Mucosa of descending colon (tissue), 3 donors: ENCODE measurements at places on chromosomes 4 and X. TPM values are rescaled to one million over a fixed set of nuclear protein-coding genes. Genes with fewer than 3 reads are reported as not detected.

The NEK1 gene
- 8.2 TPM for total RNA-seq

The RS1 gene
- total RNA-seq: not detected

The SHROOM2 gene
- 1.2 TPM for total RNA-seq

The SPP1 gene
- 1.4 TPM for total RNA-seq

The SMR3B gene
- not detected for total RNA-seq

The SOX3 gene
- total RNA-seq: not detected

The AREG gene
- 16.9 TPM for total RNA-seq

The ZMAT1 gene
- total RNA-seq: 3.6 TPM

The VEGFC gene
- 5.3 TPM for total RNA-seq

The ODAPH gene
- total RNA-seq: not detected

The PABPC4L gene
- not detected for total RNA-seq

The SHROOM3 gene
- 263 TPM for total RNA-seq

The MAGEB2 gene
- total RNA-seq: not detected

The GRID2 gene
- total RNA-seq: not detected

The NR3C2 gene
- total RNA-seq: 86.5 TPM

The GPRIN3 gene
- 6.0 TPM for total RNA-seq

The LDB2 gene
- total RNA-seq: 9.3 TPM

The TACC3 gene
- total RNA-seq: 12.0 TPM

The PPARGC1A gene
- total RNA-seq: 71.5 TPM

The KLHL4 gene
- total RNA-seq: 0.58 TPM

The PNCK gene
- 63.0 TPM for total RNA-seq

The NLGN4X gene
- 1.1 TPM for total RNA-seq

The ZIC3 gene
- total RNA-seq: not detected

The UGT2B11 gene
- total RNA-seq: 0.26 TPM

The CPZ gene
- total RNA-seq: 2.6 TPM

The PABPC1L2A gene
- total RNA-seq: not detected

The FAM47E gene
- total RNA-seq: 3.3 TPM

The ETDB gene
- not detected for total RNA-seq

The SYNPO2 gene
- total RNA-seq: 91.1 TPM

The PWWP3B gene
- 0.12 TPM for total RNA-seq

The IL2 gene
- total RNA-seq: not detected

The NKX6-1 gene
- total RNA-seq: not detected

The TCEAL5 gene
- 0.92 TPM for total RNA-seq

The IRS4 gene
- not detected for total RNA-seq

The ZNF157 gene
- not detected for total RNA-seq

The MOB1B gene
- total RNA-seq: 12.8 TPM

The HELT gene
- not detected for total RNA-seq

The BLOC1S4 gene
- total RNA-seq: 11.8 TPM

The TAF7L gene
- total RNA-seq: not detected

The XG gene
- total RNA-seq: 2.6 TPM

The PRKG2 gene
- 14.4 TPM for total RNA-seq

The BST1 gene
- total RNA-seq: 14.6 TPM

The STPG2 gene
- total RNA-seq: 0.17 TPM

The CYLC1 gene
- total RNA-seq: not detected

The GLRA3 gene
- total RNA-seq: not detected

The CCNA2 gene
- total RNA-seq: 2.8 TPM

The TMEM128 gene
- 14.9 TPM for total RNA-seq

The DRD5 gene
- not detected for total RNA-seq

The TMSB15A gene
- total RNA-seq: not detected

The UCHL1 gene
- 11.1 TPM for total RNA-seq

The PAK3 gene
- 2.0 TPM for total RNA-seq

The CWH43 gene
- total RNA-seq: 28.0 TPM

The HPSE gene
- total RNA-seq: 6.9 TPM
